Kidney (tissue), 22 donors: ENCODE measurements at places on chromosomes 13 and 19. TPM values are rescaled to one million over a fixed set of nuclear protein-coding genes. Genes with fewer than 3 reads are reported as not detected.

SELENOV gene
- not detected for total RNA-seq

GRCh38 chr19:5057860-5058259, 88.9 kb downstream of the KDM4B start:
- no peak for DNase-seq

GRCh38 chr19:48218997-48219396, 36.7 kb downstream of the CARD8 start:
- DNase-seq, result no peak

DNA sequence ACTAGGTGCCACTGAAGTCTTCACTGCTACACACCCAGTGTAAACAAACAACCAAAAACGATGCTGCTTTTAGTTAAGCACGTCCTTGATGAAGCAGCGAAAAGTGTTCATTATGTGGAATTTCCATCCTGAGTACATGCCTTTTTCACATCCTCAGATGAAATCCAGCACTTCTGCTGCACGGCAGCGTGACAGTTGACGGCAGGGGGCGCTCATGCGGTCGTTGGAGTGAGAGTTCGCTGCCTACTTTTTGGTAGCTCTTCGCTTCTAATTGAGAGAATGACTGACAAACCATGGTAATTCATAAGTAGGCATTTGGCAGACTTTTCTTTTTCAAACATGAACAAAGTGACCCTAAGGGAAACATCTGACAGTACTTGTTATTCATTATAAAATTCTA, 1124.9 kb downstream of the EFNB2 start:
- peak; percentile 42 for DNase-seq

- no peak for DNase-seq
Measured at GRCh38 chr19:7512400-7512851, 3.5 kb upstream of the ZNF358 start.

DNA sequence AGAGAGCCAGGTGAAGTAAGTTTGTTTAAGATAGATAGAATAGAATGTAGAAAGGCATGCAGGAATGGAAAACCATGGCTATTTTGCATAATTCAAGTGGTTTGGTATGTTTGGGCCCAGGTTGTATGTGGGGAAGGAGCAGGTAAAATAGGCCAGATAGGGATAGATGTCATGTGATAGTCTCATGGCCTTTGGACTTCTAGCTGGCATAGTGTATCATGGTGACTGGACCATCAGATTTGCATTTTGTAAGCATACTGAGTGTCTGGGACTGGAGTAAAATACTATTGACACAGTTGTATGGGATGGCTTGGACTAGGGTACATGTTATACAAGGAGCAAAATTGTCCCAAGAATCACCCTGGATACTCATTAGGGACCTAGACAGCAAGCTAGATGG, 38.9 kb downstream of the COG3 start:
- DNase-seq, result no peak

DNA sequence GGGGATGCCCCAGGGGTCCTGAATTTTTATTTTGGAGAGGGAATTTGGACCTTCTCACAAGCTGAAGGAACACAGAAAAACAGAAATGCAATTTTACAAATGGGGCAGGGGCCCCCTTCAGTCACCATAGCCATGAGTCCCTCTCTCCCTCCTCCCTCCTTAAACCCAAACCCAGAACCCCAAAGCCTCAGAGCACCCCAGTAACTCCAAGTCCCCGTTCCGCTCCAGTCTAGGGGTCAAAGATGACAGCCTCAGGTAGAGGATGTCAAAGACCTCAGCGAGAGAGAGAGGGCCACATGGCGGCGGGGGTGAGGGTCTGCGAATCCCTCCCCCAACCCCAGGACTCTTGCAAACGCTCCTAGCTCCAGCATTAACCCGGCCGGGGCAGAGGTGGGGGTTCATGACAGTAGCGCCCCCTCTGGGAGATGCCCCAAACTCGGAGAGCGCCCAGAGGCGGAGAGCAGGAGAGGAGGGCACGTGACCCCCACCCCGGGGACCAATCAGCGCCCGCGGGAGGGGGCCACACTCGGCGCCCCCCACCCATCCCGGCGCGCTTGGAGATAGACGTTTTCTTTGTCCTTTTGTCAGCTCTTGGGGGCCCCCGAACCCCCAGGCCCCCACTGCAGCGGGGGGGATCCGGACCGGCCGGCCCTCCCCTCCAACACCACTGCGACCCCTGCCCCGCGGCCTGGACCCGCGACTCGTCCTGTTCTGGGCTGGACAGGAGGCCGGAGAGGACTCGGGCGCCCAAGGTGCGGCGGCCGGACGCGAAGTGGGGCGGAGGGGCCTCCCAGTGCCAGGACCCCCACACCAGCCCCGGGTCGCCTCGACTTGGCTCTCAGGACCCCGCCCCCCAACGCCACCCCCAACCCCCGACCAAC, 20.8 kb upstream of the SEMA6B start:
- no peak for DNase-seq

DNA sequence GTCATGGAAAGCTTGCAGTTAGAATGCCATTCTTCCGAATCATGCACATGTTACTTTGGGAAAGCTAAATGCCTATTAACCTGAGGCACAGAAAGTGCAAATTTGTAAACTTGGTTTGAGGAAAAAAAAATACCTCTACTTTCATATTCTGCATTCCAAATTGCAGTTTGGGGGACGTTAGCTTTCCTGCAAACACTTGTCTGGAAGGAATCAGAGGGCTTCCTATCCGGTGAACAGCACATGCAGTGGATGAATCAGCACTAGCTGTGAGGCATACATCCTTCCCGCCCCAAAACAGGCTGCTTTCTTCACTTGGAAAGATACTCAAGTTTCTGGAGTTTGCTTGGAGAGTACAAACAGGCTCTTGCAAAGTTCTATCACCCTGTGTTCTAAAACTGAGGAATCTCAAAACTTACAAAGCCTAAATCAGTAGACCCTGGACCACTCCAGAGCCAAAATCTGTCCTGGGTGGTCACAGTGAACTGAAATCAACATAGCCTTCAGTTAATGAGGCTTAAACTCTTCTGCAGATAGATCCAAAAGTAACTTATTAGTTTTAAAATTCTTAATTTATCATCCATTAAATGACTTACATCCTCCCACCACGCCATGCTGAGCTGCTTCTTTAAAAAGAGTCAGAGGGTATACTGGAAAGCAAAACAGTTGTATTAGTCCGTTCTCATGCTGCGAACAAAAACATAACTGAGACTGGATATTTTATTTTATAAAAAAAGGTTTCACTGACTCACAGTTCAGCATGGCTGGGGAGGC, 802.3 kb upstream of the ARGLU1 start:
- peak; percentile 26 for DNase-seq

DNA sequence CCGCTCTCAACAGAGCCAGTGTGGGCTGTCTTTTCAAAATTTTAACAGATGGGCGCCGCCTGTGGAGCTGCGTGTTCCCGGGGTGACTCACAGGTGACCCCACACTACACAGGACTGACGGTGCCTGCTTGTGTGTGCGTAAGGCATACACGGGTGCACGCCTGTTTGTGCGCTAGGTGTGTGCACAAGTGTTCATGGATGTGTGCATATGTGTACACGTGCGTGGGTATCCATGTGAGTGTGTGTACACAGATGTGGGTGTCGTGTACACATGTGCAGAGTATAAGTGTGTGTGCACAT, 92.7 kb upstream of the SOX1 start:
- no peak for DNase-seq

DNA sequence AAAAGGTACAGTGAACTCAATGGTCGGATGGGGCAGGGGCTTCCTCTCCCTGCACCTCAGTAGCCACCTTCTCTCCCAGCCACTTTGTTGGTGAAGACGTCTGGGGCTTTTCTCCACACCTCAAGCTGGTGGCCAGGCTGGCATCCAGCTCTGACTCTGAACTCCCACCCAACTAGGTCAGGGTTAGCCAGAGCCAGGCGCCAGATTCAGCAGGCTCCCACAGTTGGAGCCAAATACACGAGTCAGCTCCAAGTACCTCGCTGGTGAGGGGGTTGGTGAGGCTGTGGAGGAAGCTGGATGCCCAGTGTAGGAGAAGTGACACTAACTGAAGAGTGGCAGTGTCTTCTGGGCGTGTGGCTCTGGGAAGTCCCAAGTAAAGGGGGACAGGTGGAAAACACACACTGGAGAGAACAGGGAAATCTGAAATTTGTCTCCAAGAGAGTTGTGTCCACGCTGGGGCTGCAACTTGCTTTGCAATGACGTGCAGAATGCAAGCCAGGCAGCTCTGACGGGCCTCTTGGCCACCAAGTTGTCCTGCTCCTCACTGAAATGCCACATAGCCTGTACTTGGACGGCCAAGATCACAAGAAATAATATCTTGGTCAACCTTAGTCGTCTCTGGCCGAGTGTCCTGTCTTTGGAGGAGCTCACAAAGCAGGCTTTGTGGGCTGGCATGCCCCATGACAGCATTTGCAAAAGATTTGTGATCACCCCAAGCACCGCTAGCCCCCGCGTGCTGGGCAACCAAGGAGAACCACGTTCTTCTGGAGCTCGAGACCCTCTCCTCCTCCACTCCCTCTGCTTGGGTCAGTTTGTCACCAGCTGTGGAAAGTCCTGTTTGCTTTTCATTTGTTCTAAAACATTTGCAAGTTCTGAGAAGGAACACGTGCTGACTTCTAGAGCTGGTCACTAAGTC, 18.1 kb downstream of the SLC7A1 start:
- DNase-seq, result peak; percentile 49

DNA sequence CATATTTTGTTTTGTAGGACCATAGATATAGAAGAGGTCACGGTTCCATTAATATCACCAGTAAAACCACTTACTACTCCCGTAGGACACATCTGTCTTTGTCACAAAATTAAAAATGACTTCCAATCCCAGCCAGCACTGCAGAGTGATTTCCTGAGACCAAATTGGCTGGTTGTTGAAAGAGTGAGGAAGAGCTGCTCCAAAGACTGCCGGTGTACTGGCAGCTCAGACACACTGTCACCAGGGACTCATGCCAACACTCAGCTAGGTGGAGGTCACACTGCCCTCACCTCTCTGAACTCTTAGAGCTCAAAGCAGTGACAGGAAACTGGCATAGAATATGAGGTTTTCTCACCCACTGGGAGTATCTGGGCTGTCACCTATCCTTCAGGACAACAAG, 52.1 kb downstream of the FLT1 start:
- DNase-seq, result no peak
